ENCODE measurements at places on chromosomes 1 and 21.

GRCh38 chr1:243970077-243970476, 81.0 kb upstream of the ZBTB18 start:
- DNase-seq = no peak

- DNase-seq = no peak
Measured at GRCh38 chr1:150843474-150843873, 32.9 kb downstream of the ARNT start.

- DNase-seq = no peak
Measured at GRCh38 chr1:170068923-170069322, 5.6 kb downstream of the KIFAP3 start.

- no peak for DNase-seq
Measured at GRCh38 chr1:110602466-110602865, 3.7 kb downstream of the KCNA2 start.

DNA sequence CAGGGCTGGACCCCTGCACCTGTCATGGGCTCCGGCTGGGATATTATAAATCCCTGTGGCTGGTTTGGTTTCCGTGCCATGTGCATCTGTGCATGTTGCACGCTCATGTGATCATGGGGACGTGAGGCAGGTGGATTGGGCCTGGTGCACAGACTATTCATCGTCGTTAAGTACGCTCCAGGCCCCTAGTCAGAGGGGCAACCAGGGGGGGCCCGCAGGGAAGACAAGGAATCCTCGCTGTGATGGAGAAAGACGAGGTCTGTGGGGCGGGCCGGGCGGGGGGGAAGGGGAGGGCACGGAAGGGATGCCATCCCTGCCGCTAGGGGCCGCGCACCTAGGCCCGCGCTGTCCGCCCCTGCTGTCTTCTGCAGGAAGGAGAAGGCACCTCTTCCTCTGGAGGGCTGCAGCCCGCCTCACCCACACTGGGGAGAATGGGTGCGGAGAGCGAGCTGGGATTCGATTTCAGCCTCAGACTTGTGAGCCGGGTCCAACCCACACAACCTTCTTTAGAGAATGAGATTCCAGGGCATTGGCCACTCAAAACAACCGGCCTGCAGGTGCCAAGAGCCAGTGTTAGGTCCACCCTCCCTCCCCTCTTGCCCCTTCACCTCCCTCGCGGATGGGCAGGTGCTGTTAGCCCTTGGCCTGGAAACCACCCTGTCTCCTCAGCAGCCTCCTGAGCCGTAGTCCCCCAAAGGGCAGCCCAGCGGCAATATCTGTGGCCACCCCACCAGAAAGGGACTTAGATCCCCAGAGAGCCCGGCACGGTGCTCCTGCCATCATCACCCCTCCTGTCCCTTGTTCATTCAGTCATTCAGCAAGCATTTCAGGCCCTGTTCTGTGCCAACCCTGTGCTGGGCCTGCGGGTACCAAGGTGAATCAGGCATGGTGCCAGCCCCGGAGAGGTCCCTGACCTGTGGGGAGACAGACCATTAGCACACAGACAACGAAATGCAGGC, 950 bp upstream of the LRP8 start:
- DNase-seq = no peak

DNA sequence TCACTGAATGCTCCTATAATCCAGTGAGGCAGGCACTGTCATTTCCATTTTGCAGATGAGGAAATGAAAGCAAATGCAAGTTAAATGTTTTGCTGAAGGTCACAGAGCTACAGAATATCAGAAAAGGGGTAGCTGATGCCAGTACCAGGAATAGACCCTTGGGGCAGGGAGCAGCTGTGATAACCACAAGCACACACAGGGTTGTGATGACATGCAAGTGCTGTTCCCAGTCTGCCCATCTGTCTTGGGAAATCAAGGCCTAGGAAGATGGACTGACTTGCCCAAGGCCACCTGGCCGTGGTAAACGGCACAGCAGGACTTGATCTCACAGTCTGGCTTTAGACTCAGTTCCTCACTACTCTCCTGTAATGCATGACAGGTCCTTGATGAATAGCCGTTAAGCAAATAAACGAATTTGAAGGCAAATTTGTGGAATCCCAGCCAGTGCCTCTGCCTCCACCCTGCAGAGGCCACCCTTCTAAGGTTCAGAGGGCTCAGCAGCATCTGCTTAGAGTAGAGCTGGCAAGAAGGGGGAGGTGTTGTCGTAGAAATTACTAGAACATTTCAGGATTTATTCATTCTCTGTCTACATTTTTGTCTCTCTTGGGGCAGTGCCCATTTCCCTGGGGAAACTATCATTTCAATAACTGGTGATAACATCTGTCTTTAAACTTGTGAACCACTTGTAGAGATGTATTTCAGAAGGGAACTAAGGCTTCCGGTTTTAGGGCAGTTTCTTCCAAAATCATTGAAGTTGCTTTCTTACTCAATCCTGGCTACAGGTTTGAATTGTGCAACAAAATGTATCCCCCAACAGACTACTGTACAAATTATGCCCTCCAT, 53.2 kb upstream of the MRPS6 start:
- no peak for DNase-seq

GRCh38 chr1:248886237-248886895, 19.7 kb upstream of the PGBD2 start:
- DNase-seq = no peak

DNA sequence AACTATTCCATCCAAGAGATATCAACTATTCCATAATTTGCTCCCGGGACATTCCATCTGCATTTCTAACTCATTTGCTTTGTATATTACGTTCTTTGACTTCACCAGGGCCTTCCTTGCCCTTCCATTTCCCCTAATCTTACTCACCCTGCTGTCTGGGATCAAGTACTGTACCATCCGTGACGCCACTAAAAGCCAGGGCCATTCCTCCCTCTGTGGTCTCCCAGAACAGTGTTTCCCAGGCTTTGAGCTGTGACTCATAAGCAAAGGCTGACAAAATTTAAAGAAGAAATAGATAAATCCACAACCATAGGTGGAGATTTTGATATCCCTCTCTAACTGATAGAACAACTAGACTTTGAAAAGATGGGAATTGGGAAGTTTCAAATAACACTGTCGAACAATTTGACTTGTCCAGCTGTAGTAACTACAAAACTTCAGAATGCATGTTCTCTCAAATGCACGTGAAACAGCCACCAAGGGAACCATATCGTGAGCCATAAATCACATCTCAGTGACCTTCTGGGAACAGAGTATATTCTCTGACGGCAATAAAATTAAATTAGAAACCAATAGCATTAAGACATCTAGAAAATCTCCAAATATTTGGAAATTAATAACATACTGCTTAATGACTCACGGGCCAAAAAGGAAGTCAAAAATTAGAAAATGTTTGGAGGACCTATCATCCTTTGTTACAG, 501.0 kb downstream of the SETD4 start:
- DNase-seq = no peak
